ENCODE measurements at places on chromosomes 1 and 21.

GRCh38 chr1:71350805-71351204 is 270.0 kb upstream of the ZRANB2 start:
- peak; percentile 22 for DNase-seq

- no peak for DNase-seq
Observed at GRCh38 chr1:183585038-183585437, 5.2 kb downstream of the NCF2 start.

DNA sequence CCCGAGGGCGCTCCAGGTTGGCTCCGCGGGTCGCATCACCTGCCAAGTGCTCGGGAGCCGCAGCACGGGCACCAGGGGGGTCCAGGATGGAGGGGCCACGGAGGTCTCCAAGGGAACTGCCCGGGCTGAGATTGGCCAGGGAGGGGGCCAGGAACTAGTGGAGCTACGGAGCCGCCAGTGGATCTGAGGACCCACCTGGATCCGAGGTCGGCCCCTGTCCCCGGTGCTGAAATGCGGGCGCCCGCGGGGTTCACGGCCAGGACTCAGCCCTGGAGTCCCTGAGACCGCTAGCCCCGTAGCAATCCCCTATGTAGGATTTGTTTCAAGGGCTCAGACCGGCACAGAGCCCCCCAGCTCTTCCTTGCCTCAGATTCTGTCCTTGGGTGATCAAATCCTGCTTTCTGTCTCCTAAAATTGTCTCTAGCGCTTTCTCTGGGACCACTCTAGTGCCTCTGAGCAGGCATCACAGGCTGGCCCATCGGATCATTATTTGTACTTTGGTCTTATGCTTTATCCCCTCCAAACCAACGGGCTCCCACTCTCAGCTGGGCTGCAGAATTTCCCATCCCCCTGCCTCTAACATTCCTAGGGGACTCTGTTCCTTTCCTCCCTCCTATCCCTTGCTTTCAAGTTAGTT is 27.3 kb downstream of the KIAA2013 start:
- DNase-seq, result no peak

GRCh38 chr1:231192620-231193163 is 30.8 kb downstream of the TRIM67 start:
- no peak for DNase-seq

DNA sequence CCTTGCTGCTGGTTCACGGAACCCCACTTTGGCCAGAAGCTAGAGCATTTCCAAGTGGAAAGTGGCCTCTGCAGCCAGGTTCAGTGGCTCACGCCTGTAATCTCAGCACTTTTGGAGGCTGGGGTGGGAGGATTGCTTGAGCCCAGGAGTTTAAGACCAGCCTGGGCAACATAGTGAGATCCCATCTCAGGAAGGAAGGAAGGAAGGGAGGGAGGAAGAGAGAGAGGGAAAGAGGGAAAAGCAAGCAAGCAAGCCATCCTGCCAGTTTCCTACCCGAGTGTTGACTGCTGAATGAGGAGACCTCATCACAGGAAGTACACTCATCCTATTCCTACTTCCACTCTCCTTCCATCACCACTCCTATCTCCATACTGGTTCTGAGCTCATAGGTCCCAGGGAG is 12.8 kb upstream of the KLF17 start:
- no peak for DNase-seq

GRCh38 chr1:35577071-35577998 is 4.2 kb downstream of the TFAP2E start:
- DNase-seq, result no peak

GRCh38 chr1:70890408-70890807 is 157.2 kb downstream of the PTGER3 start:
- no peak for DNase-seq

DNA sequence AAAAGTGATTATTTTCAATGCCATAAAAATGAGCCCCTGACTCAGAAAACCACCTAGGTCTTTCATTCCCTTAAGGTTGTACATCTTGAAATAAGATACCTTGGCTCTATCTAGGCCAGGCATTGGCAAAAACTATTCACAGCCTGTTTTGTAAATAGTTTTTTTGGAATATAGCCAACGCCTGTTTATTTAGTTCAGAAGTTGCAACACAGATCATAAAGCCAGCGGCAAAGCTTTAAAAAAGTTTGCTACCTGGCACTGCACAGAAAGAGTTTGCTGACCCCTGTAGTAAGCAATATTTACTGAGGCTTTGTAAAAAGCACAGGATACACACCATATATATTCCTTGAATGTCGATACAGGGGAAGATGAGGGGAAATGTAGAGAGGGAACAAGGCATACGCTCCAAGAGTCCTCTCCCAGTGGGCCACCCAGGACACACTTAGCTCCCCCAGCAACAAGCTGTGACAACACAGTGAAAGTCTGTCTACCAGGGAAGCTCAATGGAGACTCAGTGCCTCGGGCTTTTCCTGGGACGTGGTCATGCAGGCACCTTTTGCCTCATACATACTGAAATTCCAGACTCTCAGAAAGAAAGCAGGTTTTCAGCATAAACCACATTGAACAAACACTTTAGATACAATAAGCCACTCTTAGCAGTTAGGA is 20.5 kb downstream of the TARBP1 start:
- no peak for DNase-seq

DNA sequence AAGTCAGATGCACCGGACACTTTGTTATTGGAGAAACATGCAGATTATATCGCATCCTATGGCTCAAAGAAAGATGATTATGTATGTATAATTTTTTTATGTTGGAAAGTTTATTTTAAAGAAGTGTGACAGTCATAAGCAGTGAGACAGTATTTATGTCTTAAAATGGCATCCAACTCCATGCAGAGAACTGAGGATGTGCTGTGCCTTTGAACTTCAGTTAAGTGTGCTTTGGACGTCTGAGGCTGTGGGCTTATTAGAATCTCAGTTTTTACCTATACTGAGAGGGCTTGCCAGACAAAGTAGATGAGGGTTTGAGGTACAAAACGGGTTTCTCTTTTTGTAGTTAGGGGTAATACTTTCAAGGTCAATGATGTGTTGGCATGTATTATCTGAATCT is 1.5 kb downstream of the RABGGTB start:
- no peak for DNase-seq

- peak; percentile 38 for DNase-seq
Observed at GRCh38 chr1:65209005-65209885, 61.2 kb downstream of the AK4 start.

DNA sequence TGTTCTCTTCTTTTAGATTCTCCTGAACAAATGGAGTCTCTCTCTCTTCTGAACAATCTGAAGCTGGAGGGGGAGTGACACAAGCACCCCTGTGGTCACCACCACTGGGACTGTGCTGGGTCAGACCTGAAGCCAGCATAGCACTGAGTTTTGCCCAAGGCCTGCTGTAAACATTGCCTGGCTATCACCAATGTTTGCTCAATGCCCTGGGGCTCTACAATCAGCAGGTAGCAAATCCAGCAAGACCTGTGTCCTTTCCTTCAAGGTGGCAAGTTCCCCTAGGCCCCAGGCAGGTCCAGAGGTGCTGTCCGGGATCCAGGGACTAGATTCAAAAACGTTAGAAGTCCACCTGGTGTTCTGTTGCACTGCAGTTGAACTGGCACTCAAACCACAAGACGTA is 282.8 kb upstream of the PROX1 start:
- no peak for DNase-seq

DNA sequence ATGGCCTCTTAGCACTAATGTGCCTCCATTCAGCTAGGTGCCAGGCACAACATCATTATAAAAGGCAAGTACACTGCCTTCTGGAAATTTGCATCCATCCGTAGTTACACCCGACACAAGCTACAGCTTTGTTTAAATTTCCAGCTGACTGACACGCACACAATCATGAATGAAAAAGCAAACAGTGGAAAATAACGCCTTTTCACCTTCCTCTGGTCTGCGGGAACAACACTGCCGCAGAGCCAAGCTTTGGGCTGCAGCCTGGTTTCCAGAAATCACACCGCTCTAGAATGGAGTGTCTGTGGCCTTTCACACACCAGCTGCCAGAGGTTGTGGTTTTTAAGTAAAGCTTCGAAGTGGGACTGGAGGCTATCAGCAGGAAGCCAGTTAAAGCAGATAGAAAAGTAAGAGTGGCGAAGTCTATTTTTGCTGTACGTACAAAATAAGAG is 142.8 kb upstream of the COA6 start:
- no peak for DNase-seq

DNA sequence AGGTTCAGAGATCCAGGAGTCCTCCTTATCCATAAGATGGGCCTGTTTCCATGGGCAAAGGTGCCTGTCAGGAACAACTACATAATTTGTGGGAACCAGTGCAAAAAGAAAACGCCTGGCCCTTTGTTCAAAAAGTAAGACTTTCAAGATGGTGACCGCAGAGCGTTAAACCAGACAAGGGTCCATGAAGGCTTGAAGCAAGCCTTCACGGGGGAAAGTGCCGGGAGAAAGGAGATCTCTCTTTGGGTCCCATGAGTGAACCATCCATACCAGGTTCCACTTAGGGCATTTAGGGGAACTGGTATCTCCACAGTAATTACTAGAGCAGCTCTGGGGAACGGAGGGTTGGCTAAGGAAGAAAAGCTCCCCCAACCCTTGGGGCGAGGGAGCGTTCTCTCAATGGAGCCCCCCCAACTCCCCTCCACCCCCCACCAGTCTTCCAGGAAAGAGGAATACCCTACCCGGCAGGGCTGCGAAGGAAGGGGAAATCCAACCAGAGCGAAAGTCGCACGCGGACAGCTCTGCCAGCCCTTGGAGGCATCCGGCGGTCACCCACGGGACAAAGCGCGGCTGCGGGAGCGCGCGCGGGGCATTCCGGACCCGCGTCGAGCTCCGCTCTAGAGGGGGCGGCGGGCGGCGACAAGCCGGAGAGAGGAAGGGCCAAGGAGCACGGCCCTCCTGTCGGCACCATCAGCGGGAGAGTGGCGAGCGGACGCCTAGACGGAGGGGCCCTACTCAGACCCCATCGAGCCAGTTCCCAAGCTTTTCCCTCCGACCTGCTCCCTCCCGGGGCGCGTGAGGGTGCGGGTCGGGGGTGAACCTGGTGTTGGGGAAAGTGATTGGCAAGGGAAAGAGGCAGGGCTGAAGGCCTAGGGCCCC is 687 bp upstream of the RASSF5 start:
- no peak for DNase-seq

- no peak for DNase-seq
Observed at GRCh38 chr1:214438075-214438474, 113.3 kb downstream of the PTPN14 start.

DNA sequence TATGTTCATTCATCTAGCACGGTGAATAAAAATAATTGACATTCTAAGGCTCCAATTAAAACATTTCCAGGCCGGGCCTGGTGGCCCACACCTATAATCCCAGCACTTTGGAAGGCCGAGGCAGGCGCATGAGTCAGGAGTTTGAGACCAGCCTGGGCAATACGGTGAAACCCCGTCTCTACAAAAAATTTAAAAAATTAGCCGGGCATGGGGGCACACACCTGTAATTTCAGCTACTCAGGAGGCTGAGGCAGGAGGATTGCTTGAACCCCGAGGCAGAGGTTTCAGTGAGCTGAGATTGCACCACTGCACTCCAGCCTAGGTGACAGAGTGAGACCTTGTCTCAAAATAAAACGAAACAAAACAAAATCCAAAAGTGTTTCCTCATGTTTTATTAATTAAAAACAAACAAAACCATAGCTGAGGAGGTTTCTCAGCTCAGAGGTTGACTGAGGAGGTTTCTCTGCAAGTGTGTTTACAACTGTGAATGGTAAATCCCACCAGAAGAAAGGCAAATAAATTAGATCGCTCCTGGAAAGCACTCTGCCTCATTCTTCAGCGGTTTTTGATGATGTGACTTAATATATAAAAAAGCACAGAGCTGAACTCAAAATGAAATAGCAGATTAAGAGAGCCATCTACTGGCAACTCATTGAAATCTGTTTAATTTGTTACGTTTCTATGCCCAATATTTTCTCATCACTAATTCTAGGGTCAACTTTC is 37.7 kb upstream of the ATG4C start:
- peak; percentile 61 for DNase-seq

GRCh38 chr21:45168522-45168921 is 94.1 kb downstream of the ADARB1 start:
- DNase-seq, result no peak

DNA sequence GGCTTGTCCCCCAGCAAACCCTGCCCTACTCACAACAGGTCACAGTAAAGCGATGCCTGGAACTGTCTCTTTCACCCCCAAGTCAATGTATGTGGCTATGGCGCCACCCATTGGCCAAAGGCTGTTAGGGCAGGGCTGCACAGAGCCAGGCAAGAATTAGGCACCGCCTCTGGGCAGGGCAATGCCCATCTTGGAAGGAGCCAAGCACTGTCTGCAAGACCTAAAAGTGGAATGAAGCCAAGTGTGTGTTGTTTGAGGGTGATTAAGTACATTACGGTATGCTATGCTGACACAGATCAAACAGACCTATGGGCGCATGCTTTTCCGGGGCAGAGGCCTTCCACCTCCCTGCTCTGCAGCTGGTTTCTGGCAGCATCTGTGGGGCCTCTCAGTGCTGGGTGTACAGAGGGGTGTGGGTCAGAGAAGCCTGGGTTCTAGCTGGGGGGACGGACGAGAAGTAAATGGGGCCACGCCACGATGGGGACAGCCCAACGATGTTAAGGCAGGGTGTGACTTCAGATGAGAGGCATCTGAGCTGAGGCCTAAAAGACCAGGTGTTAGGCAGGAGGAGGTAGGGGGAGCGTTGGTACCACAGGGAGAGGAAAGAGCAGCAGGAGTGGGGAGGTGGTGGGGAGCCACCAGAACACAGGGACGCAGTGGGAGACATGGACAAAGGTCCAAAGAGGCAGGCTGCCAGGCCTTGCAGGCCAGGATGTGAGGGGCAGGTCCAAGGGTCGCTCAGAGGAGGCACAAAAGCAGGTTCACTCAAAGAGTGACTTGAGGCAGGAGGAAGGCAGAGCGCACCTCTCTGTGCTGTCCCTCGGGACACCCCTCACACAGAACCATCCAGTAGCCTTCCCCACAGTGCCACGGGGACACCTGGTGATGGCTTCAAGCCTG is 49.8 kb downstream of the ACOT7 start:
- peak; percentile 88 for DNase-seq

DNA sequence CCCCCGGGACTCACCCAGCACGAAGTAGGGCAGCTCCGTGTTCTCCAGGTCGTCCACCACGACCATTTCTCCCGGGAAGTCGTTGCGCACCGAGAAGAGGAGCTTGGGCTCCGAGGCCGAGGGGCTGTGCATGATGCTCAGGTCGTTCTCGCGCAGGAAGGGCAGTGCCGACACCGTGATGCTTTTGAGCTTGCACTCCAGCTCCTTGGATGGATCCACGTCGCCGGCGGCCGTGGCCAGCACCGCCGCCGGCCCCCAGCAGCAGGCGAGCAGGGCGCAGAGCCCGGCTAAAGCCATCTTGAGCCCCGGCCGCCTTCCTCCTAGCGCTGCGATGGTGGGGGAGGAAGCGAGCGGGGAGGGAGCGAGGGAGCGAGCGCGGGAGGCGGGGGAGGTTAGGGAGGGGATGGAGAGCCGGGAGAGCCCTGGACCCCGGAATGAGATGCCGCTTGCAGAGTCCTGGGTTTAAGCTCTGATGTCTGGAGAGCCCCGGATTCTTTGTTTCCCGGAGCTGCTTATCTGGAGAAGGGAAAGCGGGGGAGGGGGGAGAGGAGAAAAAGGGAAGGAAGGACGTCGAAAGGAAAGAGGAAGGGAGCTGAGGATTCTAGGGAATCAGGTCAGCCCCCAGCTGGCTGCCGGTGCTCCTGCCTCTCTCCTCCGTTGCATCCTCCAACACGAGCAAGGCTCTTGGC is at the start of gene ASTN1:
Gene ASTN1 (minus strand): TSS at position 333 of the 689 bp plus-strand sequence. CDS start 36 bp downstream, at position 297.
- no peak for DNase-seq

- DNase-seq, result peak; percentile 24
Observed at GRCh38 chr1:64212031-64212430, 8.6 kb downstream of the UBE2U start.

- no peak for DNase-seq
Observed at GRCh38 chr1:71835442-71835813, 446.9 kb downstream of the NEGR1 start.

GRCh38 chr1:228735871-228736586 is 750 bp downstream of the RHOU start:
- DNase-seq, result no peak

All from fibroblast of gingiva (primary cell).